AG10803 (cell line): ENCODE measurements at places on chromosomes 1 and 21.

- DNase-seq = peak; percentile 5
Observed at GRCh38 chr1:149884433-149885338, 14.7 kb upstream of the BOLA1 start.

GRCh38 chr1:180911640-180912191 is 981 bp upstream of the KIAA1614 start:
- DNase-seq = peak; percentile 48

GRCh38 chr1:161801955-161802354 is 35.8 kb downstream of the ATF6 start:
- no peak for DNase-seq

DNA sequence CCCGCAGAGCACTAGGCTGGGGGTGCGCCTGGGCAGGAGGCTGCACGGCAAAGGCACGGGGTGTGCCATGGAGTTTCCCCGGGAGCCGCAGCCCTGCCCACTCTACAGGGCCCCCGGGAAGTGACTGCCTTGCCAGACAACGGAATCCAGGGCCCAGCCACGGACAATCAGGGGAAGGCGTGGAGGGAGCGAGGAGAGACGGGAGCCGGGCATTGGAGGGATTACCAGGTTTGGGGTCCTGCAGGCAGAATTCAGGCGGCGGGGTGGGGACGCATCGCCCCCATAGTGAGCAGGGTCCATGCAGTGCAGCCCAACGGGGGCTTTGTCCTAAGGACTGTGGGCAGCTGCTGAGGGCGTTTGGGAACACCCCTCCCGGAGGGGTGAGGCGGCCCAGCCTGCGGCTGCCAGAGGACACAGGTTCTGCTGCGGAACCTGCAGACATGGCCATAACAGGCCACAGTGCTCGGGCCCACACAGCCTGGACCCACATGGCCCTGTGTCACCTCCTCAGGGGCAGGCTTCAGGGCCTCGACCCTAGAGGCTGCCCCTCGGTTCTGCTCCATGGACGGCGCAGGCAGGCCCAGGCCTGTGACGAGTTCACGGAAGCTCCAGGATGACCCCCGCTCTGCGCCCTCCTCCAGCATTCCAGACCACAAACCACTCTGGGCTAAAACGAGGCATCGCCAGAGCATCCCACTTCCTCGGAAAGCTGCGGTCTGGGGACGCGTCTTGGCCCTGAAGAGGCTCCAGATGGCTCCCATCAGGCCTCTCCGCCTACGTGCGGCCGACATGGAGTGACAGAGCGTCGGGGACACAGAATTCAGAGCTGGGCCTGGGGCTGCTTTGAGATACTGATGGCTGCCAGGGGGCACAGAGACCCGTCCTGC is 54.5 kb downstream of the COL6A1 start:
- peak; percentile 96 for DNase-seq

DNA sequence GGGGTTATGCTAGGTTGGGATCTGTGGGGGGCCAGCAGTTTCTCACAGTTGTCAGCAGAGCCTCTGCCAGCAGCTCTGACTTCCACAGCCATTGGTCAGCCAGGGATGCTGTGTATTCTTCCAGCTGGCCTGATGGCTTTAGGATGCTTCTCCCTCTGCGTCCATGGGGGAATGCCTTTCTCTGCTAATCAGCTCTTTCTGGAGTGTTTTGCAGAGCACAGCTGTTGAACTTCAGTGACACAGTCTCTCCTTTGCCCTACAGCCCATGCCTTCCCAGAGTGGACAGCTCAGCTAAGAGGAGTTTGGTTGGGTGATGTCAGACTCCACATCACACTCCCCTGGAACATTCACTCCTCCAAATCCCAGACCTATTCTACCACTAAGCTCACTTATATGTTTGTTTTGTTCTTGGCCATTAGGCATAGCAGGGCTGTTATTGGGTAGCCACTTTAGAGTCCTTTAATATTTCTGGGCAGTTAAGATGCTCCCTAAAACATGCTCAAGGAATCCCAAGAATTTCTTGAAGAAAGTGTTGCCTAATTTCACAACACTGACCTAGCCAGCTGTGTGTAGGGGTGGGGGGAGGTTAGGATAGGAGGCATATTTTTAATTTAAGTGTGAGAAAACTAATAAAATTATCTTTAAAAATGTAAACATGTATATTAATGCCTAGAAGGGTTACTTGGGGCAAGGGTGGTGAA is 75.3 kb upstream of the KIAA0040 start:
- peak; percentile 55 for DNase-seq

DNA sequence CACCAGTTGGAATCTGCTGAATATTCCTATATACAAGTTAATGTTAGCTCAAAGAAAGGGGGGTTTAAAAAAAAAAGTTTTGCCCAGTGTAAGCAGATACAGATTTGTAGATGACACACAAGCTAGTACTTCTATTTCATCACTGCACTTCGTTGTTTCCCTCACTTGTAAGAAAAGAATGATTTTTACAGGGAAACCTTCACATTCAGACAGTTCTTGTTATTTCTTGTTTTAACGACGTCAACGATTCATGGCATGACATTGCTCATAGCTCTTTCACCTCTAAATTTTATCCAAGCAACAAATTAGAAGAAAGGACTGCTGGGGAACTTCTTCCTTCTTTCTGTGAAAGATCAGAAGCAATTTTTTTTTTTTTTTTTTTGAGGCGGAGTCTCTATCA is 25.7 kb upstream of the C1orf105 start:
- peak; percentile 58 for DNase-seq

DNA sequence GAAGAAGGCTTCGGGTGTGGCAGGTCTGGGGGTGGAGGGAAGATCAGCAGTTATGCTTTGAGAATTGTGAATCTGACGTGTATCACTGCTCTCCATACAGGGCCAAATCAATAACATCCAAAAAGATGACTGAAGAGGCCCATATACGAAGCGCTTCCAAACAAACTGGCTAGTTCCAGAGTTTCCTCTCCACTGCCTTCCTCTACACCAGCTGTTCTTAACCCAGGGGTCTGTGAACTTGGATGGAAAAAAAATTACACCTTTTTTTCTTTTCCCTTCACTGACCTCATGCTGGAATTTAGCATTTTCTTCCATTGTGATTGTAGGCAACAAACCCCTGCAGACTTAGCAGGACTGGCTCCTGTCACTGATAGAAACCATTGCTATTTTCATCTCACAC is 77.1 kb upstream of the NBL1 start:
- no peak for DNase-seq

- DNase-seq = no peak
Observed at GRCh38 chr1:46544561-46545240, 6.7 kb downstream of the KNCN start.

DNA sequence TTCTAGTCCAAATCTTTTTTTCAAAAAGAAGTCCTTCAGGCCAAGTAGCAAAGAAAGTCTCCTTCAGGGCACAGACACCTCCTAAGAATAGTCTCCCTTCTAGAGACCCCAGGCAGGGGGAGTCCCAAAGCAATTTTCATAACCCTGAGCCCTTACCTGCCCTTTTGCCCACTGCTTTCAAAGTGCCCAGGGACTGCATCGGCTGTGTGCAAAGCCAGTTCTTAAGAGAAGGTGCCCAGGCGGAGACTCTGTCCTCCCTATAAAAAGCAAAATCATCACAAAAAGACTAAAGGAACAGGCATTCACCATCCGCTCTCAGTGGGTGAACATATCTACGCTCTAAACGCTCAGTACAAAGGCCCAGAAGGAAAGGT is 32.2 kb downstream of the ELK4 start:
- no peak for DNase-seq

DNA sequence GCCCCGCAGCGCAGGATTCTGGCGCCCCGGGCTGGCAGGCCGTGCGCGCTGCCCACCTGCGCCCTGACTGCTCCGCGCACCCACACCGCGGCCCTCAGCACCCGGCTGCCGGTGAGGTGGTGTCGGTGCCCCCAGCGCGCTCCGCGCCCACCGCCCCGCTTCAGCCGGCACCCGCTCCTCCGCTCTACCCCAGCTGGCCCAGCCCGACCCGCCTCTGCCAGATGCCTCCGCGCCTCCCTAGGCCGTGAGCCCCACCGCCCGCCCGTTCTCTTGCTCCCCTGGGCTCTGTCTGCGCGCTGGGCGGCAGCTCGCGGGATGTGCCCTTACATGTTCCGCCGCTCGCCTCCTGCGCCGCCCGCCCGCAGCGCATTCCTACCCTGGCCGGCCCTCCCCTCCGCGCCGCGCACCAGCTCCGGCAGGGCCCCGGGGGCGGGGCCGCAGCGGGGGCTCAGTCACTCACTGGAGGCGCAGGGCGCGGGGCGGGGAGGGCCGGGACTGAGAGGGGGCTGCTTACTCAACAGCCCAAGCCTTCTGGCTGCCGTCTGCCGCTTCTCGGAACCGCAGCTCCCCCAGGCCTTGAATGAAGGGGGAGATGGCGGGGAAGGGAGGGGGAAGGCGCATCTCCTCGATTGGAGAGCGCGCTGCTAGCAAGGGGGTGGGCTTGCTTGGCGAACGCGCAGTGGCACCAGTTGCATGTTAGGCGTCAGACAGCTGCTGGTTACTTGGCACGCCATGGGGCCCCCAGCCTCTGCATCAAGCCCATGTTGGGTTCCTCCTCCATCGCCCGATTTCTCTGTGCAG is at the start of gene PHLDA3:
Gene PHLDA3 (minus strand): TSS at position 345 of the 801 bp plus-strand sequence. CDS start 402 bp downstream, outside the sequence.
- peak; percentile 93 for DNase-seq

DNA sequence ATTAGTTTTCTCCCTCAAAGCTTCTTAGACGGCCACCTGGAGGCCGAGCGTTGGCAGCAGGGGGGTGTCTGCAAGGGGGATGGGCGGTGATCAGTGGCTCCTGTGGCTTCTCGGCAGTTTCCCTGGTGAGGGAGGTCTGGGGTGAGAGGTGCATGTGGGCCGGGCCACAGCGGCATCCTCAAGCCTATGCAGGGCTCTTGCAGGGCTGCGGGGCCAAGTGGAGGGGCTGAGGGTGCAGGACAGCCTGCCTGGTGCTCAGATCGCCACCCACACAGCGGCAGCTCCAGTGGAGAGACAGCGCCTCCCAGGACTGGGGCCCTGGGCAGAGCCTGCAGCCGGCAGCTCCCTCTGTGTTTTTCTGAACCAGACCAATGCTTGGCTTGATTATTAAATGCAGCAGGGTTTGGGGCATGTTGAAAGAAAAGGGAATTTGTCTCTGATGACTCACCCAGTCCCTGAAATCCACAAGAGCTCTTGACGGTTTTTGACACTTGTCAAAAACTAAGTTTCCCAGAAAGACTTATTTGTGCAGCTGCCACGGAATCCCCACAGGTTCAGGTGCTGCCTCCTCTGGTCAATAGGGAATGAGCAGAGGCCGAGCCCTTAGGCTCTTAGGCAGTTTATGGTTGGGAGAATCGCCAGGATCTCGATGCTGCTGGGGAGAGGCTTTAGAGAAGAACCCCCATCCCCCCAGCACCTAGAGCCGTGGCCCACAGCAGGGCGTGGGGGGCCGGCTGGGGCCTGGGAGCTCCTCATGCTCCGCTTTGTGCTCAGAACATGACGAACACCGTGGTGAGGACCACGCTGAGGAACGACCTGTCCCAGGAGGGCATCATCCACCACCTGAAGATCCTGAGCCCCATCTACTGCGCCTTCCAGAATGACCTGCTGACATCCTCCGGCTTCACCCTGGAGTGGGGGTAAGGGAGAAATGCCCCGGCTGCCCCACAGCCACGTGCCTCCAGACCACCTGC is 54.7 kb downstream of the UMODL1 start:
- DNase-seq = peak; percentile 69

DNA sequence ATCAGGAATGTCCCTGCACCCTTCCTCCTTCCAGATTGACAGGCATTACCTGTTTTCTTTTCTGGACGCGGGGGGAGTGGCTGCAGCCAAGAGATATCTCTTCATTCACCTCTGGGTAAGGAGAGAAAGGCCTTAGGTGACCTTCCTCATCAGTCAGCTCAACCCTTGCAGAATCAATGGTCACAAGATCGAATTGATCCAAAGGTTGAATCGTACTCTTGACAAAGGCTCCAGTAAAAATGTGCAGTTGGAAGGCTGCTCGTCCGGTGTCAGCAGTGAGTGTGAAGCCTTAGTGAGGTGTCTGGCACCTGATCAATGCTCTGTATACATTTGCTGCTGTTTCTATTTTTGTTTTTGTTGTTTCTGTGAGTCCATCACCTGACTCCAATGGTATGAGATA is 282.6 kb upstream of the AJAP1 start:
- no peak for DNase-seq

GRCh38 chr1:28640766-28641165 is 2.1 kb downstream of the TAF12 start:
- DNase-seq = no peak

- DNase-seq = peak; percentile 65
Observed at GRCh38 chr1:201533836-201534235, 5.1 kb upstream of the NAV1 start.

DNA sequence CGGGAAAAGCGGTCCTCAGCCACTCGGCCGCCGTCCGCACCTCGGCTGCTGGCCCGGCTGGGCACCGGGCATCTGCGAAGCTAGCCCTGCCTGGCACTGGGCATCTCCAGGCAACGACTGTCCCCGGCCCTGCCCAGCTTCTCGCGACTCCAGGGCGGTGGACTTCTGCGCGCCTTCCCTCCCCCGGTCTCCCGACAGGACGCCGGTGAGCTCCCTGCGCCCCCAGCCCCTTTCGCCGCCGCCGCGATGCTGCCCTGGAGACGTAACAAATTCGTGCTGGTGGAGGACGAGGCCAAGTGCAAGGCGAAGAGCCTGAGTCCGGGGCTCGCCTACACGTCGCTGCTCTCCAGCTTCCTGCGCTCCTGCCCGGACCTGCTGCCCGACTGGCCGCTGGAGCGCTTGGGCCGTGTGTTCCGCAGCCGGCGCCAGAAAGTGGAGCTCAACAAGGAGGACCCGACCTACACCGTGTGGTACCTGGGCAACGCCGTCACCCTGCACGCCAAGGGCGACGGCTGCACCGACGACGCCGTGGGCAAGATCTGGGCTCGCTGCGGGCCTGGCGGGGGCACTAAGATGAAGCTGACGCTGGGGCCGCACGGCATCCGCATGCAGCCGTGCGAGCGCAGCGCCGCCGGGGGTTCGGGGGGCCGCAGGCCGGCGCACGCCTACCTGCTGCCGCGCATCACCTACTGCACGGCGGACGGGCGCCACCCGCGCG is 514 bp downstream of the FAM43B start:
- DNase-seq = no peak

- no peak for DNase-seq
Observed at GRCh38 chr1:239731082-239731748, 344.8 kb downstream of the CHRM3 start.
